AG09309 (cell line): ENCODE measurements at places on chromosomes 4 and X.

- peak; percentile 17 for DNase-seq
These were observed 19.0 kb downstream of the FHL1 start for GRCh38 chrX:136166221-136166855.

DNA sequence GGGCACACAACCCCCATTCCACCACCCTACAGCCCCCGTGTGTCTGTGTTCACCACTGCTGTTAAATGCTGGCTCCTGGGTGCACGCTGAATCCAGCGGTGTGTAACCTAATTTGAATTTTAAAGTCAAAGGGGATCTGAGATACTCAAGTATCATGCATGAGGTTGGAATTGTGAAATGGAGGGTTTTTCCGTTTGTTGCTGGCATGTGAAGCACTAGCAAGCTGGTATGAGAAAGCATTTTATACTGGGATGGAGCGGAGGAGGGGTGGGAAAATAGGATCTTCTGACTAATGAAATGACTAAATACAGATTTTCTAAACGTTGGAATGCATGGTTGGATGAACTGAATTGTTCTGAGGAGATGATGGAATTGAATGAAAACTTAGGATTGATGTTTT lies 36.9 kb upstream of the FAT1 start:
- peak; percentile 91 for DNase-seq

- DNase-seq: no peak
These were observed 14.1 kb downstream of the RNF212 start for GRCh38 chr4:1099270-1099669.

GRCh38 chrX:37926700-37927099 lies 79.3 kb upstream of the DYNLT3 start:
- peak; percentile 3 for DNase-seq

GRCh38 chr4:98626350-98626749 lies 32.1 kb downstream of the TSPAN5 start:
- DNase-seq: peak; percentile 47
